GDM1 (cell line): ENCODE measurements at places on chromosomes 2 and 18.

GRCh38 chr2:84904717-84905174, 710 bp upstream of the TMSB10 start:
- DNase-seq, result no peak

GRCh38 chr2:85755122-85756027, 1.6 kb downstream of the ATOH8 start:
- no peak for DNase-seq

DNA sequence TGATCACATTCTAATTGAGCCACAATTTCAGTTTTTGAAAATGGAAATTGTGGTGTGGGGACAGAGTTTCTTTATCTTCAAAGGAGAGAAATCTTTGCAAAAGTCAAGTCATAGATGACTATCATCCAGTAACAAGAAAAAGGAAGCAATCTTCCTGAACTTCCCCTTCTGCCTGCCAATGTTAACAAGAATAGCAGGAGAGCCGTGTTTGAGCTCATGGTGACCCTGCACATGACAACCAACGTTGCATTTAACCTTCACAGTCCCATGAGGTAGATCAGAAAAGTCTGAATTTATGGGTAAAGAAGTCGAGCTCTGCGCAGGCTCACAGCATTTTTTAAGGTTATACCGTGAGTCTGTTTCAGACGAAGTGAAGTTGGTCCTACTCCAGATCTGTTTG, 454.9 kb downstream of the LPIN1 start:
- DNase-seq, result no peak

GRCh38 chr2:13057671-13058070, 340.9 kb downstream of the TRIB2 start:
- DNase-seq, result no peak

- no peak for DNase-seq
Observed at GRCh38 chr18:58044370-58045241, 580 bp downstream of the NEDD4L start.

DNA sequence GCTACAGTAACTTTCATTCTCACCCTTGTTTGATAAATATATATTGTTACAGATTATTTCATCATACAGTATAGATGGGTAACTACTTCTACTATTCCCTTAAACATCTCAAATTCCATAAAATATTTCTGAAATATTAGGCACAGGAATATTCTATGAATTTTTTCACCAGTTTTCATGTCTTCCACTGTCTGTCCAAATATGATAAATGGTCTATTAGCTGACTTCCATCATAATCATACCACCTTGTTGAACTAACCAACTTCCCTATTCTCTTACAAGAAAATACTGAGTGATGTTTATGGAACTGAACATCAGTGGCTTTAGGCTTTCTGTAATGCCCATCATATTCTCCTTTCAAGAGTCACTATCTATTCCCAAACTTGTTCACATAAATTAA, 82.4 kb downstream of the TRAPPC8 start:
- DNase-seq, result no peak

- DNase-seq, result peak; percentile 87
Observed at GRCh38 chr2:60756097-60757087, at the start of gene PAPOLG. Gene PAPOLG (plus strand): TSS chr2:60756268. CDS start chr2:60756479, 211 bp downstream.

DNA sequence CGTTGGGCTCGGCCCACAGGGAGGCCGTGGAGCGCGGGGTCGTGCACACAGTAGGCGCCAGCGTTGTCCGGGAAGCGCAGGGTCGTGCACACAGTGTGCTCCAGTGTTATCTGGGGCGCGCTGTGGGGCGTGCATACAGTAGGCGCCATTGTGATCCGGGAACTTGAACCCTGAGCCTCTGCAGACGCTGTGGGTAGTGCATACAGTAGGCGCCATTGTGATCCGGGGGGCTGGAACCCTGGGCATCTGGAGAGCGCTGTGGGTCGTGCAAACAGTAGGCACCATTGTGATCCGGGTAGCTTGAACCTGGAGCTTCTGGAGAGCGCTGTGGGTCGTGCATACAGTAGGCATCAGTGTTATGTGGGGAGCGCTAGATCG, 793 bp downstream of the ZNF236 start:
- DNase-seq, result no peak

GRCh38 chr2:223727562-223727961, 109.8 kb downstream of the AP1S3 start:
- DNase-seq, result peak; percentile 20

DNA sequence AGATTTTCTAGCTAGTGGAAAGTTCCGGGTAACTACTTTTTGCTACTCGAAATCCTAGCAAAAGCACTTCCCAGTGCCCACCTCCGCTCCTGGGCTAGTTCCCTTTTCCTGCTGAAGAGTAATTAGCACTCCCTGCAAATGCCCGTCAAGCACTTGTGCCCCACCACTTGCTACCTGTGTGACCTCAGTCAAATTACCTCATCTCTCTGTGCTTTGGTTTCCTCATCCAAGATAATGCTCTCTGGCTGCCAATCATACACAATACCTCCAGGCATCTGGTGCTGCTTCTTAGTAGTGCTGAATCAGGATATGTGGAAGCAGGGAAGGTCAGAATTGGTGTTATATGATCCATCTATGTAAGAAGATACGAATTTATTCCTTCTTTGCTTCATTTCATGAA, 102.1 kb upstream of the CDCA7 start:
- DNase-seq, result no peak

DNA sequence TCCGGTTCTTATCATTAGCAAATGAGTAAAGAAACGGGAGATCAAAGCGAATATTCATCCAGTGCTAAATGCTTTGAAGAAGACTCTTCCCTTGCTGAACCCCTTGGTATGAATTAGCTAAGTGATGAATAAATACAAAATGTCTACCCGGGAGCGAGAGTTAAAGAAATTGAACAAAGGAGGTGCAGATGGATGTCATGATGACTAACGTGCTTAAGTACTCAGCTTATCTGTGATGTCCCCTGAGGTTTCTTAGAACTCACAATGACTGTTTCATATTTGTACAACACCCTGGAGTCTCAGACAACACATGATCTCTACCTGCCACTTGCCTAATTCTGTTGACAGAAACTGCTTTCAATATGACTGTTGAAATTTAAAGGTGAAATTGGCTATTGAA, 148.5 kb downstream of the TMEM200C start:
- no peak for DNase-seq

DNA sequence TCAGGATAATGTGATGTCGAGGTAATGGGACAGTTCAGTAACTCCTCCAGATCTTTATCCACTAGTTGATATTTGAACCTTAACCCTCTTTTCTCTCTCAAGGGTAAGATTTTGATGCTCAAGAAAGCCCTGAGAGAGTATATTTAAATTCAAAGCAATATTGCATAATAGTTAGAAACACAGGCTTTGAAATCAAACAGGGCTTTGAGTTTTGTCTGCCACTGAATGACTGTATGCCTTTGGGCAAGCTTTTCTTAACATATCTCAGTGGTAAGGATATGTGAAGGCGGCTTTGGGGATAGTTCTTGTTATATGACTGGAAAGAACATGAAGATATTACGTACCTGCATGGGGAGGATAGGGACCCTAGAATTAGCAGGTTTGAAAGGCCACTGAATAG, 11.1 kb downstream of the ITPRID2 start:
- no peak for DNase-seq

DNA sequence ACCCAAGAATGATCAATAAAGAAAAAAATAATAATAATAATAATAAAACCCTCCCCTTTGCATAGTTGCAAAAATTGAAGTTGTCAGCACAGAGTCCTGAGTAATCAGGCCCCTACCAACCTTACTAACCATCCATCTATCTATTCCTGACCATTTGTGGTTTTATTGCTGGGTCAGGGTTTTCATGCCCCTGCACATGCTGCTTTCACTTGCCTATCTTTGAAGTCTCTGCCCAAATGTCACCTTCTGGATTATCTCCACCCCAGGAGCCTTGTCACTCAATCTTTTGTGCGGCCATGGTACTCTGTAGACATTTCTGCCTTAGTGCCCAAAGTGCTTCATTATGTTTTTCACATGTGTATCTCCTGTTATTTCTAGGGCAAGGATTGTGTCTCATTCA, 35.1 kb downstream of the SLC30A6 start:
- no peak for DNase-seq

DNA sequence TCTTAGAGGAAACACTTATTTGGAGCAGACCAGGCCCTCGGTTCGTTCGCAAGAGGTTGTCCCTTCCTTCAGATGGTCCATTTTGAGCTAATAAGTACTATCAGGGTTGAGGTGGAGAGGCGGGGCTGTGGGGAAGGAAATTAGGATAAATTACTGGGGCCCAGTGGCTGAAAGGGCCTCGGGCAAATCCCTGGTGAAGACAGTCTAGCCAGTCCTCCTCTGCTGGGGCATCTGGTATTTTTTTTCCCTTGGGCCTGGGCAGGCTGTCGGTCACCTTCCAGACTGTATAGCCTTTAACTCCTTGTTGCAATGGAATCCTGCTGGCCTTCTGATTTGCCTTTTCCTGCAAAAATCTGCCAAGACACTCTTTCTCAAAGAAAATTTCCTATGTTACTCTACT, 1.7 kb upstream of the MYO3B start:
- no peak for DNase-seq

DNA sequence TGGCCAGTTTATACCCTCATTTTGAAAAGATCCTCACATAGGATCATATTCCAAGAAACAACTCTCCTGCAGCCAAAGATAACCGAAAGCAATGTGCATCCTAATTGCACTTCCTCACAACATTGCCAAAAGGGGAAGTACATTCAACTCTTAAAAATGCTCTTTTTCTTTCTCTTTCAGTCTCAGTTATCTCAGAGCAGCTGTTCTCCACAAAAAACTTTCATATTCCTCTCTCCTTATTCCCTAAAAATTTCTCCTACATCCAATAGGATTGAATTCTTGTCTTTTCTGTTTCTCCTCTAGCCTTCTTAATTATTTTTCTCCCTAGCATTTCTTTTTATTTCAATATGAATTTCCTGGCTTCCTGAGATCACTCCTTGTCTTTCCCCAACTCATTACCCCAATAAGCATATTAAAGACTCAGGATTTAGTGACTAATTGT, 7.4 kb upstream of the VRK2 start:
- peak; percentile 55 for DNase-seq

DNA sequence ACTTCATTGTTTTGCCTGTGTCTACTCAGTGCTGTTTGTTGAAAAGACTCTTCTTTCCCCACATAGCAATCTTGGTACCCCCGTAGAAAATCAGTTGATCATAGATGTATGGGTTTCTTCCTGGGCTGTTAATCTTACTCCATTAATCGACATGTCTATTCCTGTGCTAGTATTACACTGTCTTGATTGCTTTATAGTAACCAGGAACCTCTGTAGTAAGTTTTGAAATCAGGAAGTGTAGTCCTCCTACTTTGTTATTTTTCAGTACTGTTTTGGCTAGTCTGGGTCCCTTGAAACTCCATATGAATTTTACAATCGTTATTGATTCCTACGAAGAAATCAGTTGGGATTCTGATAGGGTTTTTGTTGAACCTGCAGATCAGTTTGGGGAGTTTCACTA, 78.8 kb upstream of the FAM136A start:
- no peak for DNase-seq
